ENCODE measurements at places on chromosomes 16 and 17.

GRCh38 chr16:48156790-48157209 is 1.0 kb upstream of the ABCC12 start:
- DNase-seq, result no peak

DNA sequence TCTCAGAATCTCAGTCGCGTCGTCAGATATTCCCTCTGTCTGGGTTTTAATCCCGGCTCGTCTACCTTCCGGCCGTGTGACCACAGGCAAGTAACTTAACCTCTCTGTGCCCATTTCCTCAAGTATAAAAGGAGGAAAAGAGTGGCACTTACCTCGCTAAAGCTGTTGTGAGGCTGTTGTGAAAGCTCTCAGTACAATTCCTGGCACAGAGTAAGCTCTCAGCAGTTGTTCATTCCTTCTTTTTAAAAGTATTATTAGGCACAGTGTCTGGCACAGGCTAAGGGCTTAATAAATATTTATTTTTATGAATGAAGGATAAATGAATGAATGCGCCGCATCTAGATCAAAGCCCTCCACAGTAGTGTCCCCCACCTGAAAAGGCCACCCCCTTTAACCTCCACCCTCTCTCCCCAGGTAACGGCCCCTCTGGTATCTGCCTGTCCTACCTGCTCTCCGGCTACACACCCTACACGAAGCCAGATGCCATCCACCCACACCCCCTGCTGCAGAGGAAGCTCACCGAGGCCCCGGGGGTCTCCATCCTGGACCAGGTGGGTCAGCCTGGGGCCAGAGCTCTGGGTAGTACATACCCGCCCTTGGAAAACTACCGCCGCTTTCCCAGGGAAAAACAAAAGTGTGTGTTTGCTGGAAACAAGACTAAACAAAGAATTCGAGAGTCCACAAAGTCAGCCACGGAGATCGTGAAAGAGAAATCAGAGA is 6.0 kb downstream of the OSGIN1 start:
- DNase-seq, result no peak

GRCh38 chr16:20763461-20764232 is at the start of gene ACSM3:
TSS of gene ACSM3 (plus strand) at chr16:20764014. CDS start at chr16:20770035, 6,021 bp downstream.
- no peak for DNase-seq

GRCh38 chr17:80834893-80835275 is 156.8 kb upstream of the CHMP6 start:
- DNase-seq, result no peak

GRCh38 chr17:11986179-11986941 is 10.9 kb downstream of the ZNF18 start:
- no peak for DNase-seq

Measured in Panc1 (cell line).